CD8-positive, alpha-beta T cell (primary cell): ENCODE measurements at places on chromosomes 2 and 18.
A peak's percentile ranks its signal among the peaks of the same experiment; 100 is the strongest.

- no peak for DNase-seq
These were observed 19.4 kb downstream of the ANTXR1 start for GRCh38 chr2:69032336-69032735.

- no peak for DNase-seq
These were observed 67.4 kb upstream of the RPL31 start for GRCh38 chr2:100934504-100935371.

GRCh38 chr18:32373995-32374394 is 96.7 kb downstream of the GAREM1 start:
- DNase-seq = no peak

DNA sequence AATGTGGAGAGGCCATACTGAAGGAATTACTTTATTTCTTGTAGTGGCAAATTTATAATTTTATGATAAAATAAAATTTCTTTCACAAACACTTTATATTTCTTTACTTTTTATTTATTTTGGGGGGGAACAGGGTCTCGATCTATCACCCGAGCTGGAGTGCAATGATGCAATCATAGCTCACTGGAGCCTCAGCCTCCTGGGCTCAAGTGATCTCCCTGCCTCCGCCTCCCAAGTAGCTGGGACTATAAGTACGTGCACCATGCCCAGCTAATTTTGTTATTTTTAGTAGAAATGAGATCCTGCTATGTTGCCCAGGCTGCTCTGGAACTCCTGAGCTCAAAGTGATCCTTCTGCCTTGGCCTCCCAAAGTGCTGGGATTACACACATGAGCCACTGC is 59.6 kb downstream of the SOS1 start:
- DNase-seq = no peak

- DNase-seq = no peak
These were observed 52.9 kb downstream of the RRM2 start for GRCh38 chr2:10175441-10175840.

DNA sequence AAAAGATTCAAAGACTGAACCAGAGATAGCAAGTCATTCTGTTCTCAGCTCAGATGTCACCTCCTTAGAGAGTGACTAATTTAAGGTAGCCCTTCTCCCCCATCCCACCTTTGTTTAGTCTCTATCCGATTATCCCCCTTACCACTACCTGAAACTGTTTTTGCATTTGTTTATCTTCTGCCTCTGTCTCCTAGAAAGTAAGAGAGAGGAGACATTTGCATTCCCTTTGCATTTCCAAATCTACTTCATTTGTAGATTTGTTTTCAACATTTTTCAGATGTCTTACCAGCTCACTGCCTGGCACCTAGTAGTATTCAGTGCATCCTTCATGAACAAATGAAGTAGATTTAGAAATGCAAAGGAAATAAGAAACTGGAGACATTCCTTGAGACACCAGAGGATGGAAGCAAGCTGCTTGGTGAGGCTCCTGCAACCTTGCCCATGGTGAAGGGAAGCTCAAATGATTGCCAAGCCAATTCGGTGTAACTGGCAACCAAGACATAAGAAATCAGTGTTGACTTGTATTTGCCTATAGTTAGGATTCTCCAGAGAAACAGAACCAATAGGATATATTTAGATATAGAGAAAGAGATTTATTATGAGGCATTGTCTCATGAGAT is 385.7 kb downstream of the STK39 start:
- no peak for DNase-seq

DNA sequence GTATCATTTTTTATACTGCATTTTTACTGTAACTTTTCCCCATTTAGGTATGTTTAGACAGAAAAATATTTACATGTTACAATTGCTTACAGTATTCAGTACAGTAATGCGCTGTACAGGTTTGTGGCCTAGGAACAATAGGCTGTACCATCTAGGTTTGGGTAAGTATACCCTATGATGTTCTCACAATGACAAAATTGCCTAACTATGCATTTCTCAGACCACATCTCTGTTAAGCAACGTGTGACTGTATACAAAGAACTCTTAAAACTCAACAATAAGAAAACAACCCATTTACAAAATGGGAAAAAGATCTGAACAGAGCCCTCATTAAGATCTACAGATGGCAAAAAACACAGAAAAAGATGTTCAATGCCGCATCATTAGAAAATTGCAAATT is 29.4 kb downstream of the FAM210A start:
- no peak for DNase-seq

GRCh38 chr2:74499267-74499939 is at the start of gene LBX2:
Gene LBX2, minus strand, starts transcription at chr2:74499603. Its CDS starts 66 bp downstream, at chr2:74499537.
- DNase-seq = no peak

- no peak for DNase-seq
These were observed 417.5 kb upstream of the HS6ST1 start for GRCh38 chr2:128736046-128736688.

- no peak for DNase-seq
These were observed 168.6 kb downstream of the ETAA1 start for GRCh38 chr2:67565761-67566160.

DNA sequence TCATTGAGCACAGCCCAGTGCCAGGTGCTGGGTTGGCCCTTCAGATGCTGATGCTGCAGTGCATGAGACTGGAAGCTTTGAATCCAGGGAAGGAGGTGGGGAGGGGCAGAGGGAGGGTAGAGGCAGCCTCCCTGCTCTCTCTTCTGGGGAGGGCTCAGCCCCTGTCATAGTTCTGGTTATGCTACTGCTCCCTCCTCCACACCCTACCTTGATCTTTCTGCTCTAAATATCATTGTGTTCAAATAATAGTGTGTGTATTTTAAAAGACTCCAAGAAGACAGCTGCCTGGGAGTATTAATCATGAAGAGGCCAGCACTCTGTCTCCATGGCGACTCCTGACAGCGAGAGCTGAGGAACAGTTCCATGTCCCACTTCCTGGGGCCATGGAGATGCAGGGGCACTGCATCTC is 3.8 kb upstream of the EGR4 start:
- no peak for DNase-seq

DNA sequence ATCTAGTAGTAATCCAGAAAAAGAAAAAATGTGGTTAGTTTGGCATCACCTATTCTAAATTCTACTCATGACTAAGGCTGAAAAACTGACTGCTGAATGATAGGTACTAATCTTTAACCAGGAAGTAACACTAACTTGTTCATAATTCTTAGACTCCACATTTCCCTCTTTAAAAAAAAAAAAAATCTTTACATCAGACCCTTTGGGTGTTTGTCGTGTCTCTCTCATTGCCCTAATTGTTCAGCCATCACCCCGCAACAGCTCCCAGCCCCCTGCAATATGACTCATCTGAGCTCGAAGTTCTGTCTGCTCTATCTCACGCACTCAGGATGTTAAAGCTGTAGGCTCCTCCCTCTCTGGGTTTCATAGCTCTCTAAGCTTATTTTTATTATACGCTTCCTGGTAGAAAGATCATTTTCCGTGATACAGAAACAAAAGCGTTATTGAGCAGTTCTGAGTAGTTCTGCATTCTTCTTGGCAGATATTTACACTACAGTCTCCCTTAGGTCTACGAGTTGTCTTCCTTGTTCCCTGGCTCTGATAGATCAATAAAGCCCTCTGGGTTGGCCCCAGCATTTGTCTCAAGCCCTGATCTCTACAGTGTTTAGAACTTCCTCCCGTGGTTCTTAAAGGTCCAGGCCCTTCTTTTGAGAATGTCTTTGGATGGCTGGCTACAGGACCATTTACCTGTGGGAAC is 95.6 kb downstream of the TNFRSF11A start:
- peak; percentile 89 for DNase-seq

DNA sequence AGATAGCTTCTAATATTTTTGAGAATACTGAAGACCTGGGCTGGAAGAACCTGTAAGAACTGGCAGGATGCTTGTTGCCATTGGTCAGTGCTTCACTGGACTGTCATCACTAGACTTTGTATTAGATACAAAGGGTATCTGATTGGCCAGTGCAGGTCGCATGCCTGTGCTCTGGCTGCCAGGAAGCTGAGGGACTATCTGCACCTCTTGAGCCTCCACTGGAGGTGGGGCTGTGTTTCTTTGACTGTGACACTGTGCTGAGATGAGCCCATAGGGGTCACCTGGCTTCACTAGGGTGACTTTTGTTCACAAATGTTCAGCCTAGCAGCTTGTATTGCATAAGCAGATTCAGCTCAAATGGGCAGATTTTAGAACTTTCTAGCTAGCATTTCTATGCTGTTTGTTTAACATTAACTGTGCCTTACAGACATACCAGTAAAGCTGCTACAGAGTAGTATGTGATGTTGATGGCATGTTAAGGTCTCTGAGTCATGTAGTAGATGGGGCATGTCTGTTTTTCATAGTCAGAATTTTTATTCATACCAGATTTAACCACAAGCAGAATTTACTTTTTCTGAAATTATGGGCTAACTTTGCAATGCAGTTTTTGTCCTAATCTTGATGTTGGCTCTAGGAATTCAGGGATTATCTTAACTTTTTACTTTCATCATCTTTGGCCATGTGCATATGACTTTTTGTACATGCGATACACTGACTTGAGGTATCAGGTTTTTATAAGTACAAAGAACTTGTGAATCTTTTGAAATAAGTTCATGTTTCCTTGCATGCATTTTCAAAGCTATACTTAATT is 56.1 kb downstream of the RHBDD1 start:
- DNase-seq = no peak

DNA sequence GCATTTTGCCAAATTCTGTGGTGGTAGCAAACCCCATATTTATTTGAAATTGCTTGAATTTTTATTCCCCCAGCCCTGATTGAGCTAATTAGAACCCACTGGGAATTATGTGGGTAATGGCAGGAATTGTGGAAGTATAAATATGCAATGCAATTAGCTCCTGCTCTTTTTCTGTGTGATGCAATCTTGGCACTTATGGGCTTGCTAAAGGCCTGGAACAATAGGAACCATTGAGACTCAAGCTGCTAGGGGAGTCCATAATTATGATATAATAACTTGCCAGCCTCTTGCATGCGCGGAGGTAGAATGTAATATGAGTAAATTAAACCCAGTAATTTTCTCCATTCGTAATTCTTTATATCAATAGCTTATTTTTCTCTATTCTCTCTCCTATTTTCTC is 267.6 kb upstream of the THSD7B start:
- DNase-seq = no peak

DNA sequence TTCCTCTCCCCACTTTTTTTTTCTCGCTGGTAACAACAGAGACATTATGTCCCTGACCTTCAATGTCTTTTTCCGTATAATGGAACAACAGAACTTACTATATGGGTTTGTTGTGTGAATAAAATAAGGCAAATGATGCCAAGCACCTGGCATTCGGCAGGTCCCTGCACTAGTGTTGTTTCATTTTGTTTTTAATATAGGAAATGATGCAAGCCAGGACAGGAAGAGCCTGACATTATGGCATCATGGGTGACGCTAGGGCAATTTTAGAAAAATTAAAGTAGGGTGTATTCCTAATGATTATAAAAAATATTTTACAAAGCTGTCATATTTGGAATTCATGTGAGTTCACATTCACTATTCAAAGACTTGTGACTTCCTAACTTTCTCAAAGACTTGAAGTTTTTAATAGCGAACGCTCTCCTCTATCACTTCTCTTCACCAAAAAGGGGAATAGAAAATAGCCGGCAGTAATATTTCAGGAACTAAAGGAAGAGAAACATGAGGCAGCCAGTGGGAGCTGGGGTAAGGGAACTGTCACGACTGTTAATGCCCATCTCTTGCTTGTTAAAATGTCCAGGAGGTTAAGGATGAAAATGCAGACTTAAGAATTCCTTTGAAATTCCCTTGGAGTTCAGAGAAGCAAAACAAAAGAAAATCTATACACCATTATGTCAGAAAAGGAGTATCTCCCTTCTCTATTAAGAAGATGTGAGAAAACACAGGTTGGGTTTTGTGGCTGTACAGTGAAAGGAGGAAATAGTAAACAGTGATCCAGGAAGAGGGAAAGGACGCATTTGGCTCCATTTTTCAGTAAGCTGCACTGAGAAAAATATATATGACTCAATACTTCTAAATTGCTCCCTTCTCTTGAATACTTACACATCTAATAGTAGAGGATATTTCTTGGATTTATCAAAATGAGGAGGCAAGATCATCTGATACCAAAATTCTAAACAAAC is 60.2 kb downstream of the DPP4 start:
- DNase-seq = no peak

- DNase-seq = no peak
These were observed 42.1 kb upstream of the GPR39 start for GRCh38 chr2:132374551-132374950.

DNA sequence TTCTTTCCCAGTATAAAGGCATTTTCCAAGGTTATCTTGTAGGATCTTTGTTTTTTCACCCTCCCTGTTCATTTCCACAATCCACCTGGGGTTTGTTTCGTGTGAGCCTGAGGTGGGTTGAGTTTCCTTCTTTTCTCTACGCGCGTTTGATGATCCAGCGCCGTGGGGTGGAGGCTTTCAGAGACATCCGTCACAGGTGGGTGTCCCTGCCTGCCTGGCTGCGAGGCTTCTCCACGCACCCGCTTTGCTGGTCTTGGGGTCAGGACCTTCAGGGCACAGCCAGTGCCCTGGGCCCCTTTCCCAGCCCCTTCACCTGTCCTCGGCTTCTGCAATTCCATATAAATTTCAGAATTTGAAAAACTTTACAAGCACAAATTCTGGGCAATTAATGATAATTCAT is 109.0 kb upstream of the ALKAL2 start:
- no peak for DNase-seq

GRCh38 chr2:34254272-34254878 is 655.3 kb upstream of the FAM98A start:
- DNase-seq = no peak

GRCh38 chr2:46460241-46460921 is 19.0 kb upstream of the TMEM247 start:
- no peak for DNase-seq

GRCh38 chr2:61471905-61472805 is 1.3 kb upstream of the USP34 start:
- no peak for DNase-seq

DNA sequence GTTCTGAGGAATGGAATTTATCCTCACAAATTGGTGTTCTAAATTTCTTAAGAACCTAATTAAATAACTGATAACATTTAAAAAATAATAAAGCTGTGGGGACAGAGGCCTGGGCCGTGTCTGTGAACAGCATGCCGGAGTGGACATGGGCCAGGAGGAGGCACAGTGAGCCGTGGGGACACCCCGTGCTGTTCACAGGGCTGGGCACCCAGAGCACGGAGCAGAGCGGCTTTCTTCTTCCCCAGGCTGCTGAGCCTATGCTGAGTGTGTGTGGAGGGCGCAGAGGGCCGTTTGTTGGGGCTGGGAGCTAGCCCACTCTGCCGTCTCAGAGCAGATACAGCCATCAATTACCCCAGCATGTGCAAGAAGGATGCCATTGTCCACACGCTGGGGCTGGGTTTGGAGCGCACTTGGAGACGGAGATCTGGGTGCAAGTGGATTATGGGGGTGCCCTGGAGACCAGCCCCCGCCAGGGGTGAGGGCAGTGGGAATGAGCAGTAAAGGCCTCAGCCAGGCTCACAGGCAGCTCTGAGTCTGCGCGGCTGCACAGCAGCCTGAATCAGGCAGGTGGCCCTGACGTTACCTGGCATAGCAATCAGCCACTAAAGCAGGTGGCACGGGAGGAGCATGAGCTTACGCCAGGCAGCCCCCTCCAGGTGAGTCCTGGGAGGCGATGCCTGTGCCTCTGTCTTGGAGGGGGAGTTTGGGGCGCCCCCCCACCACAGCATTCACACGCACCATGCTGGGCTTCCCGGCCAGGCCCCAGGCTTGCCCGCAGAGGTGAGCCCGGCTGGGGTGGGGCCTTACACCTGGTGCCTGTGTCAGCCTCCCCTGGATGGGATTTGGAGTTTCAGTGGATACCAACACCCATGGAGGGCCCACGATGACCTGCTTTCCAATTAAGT is 52.1 kb upstream of the SLC66A3 start:
- DNase-seq = no peak

- DNase-seq = peak; percentile 56
These were observed 41.4 kb upstream of the AKAIN1 start for GRCh38 chr18:5238371-5238976.
